Breast epithelium (tissue), 4 donors: ENCODE measurements at places on chromosomes 5 and 9. TPM values are rescaled to one million over a fixed set of nuclear protein-coding genes. Genes with fewer than 3 reads are reported as not detected.

DNA sequence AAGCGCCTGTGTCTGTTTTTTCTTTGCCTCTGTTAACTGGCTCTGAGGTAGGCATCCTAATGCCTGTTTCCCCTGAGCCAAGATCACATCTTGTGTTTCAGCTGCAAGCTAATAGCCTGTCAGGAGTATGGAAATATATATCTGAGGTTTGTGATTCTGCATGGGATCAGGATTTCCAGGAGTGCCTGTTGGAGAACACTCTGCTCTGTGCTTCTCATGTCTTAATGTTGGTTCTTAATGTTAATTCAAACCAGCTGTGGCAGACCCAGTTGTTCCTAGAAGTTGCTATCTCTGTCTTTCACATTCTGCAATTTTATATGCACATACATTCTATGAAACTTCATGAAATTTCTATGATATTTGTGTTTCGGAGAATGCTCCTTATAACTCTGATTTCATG, 72.1 kb downstream of the PGM5 start:
- DNase-seq: no peak

DNA sequence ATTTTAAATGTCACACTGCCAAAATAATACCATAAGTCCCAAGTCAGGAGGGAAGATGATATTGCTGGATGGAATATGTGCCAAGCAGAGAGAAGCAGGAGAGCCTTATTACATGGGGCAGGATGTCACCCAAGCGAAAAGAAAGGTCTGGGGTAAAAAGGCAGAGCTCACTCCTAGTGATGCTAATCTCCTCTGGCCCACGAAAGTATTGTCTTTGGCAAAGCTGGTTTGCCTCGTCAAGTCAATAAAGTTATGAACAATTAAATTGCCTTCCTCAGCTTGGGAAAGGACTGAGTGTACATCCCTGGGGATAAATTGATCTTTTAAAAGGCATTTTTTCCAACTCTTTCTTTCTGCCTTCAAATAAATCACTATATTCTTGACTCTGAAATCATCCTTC, 220.6 kb downstream of the DMAC1 start:
- no peak for DNase-seq

DNA sequence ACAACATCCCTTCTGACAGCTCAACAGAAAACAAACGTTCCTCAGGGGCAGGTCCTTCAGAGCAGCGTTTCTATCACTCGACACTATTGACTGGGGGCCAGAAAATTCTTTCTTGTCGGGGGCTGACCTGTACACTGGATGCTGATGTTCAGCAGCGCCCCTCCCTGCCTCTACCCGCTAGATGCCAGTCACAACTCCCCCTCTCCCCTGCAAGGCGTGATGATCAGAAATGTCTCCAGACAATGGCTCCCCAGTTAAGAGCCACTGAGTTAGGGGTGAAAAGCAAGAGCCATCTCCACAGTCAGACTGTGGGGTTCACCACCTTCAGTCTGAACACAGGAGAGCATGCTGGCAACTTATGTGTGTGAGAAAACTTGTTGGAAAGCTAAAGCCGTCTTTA, 39.8 kb downstream of the SERINC5 start:
- DNase-seq: no peak

DNA sequence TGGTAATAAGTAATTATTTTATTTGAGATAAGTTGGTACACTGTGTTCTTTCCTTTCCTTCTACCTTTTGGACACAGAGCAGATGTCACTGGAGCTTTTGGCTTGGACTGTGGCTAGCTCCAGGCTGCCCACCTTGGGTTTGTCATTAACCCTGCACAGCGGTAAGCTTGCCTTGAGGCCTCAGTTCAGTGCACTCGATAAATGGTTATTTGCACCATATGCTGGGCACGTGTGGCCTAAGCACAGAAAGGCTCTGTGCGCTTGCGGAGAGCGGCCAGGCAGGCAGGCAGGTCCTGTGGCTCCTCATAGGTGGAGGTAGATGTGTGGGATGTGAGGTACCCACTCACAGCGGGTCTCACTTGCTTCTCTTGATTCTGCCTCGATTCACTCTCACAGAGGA, 30.0 kb upstream of the TENT4A start:
- DNase-seq: no peak

- no peak for DNase-seq
Observed at GRCh38 chr9:36576866-36577265, 4.2 kb downstream of the MELK start.

- DNase-seq: no peak
Observed at GRCh38 chr9:81632599-81632998, 56.7 kb downstream of the TLE1 start.

DNA sequence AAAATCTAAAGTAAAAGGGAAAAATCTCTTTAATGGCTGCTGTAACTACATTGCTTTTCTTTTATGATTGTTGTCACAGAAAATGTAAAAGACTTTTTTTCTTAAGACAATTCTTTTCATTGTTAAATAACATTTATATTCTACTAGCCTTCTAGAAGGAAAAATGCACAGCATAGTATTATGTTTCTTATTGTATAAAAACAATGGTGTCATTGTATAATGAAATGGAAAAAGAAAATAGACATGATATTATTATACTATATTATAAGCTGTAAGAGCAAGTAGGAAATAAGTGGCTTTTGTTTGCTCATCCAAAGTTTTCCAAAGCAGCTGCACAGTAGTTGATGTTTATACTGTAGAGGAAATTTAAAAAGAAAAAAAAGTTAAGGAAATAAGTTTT, 1021.7 kb downstream of the EFNA5 start:
- no peak for DNase-seq

DNA sequence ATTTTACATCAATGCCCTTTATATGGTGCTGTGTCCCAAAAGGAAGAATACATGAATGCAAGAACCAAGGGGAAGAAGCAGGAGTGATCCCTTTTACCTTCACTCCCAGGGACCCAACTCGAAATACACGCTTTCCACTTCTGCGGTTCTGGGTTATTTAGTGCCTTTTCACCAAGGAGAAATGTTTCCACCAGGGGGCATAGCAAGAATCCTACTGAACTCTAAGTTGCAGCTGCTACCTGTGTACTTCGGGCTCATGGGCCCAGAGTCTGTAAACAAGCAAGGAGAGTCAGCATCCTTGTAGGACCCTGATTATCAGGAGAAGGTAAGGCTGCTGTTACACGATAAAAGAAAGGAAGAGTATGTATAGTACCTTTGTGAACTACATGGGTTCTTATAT, 45.7 kb downstream of the DPYSL3 start:
- DNase-seq: no peak

Gene GALNT10
- total RNA-seq: 32.8 TPM

Gene SPINK6
- not detected for total RNA-seq

Gene CSF1R
- 11.5 TPM for total RNA-seq

Gene ARID3C
- total RNA-seq: not detected
